Activated naive CD4-positive, alpha-beta T cell treated with anti-CD3 and anti-CD28 coated beads, Interleukin-2, amount 50 U/mL, for 72 hours (primary cell): ENCODE measurements at places on chromosomes 4 and X. TPM values are rescaled to one million over a fixed set of nuclear protein-coding genes. Genes with fewer than 3 reads are reported as not detected.

The TDO2 gene
- not detected for total RNA-seq

The DDX53 gene
- total RNA-seq = not detected

The MAEA gene
- total RNA-seq = 50.1 TPM

The AKAP4 gene
- total RNA-seq = not detected

The GPR173 gene
- 0.14 TPM for total RNA-seq

The NDNF gene
- total RNA-seq = 0.47 TPM

The PNMA6A gene
- total RNA-seq = 0.84 TPM

The KCNE5 gene
- 0.51 TPM for total RNA-seq

The SYP gene
- total RNA-seq = 69.3 TPM

The SLC4A4 gene
- 0.12 TPM for total RNA-seq

The SYNPO2 gene
- total RNA-seq = 0.27 TPM

The PLS3 gene
- total RNA-seq = 2.2 TPM

The TRPC3 gene
- 2.0 TPM for total RNA-seq

The GJB1 gene
- total RNA-seq = 0.16 TPM

The CFP gene
- 11.1 TPM for total RNA-seq

The MAGEC3 gene
- not detected for total RNA-seq

The BEX5 gene
- total RNA-seq = 4.3 TPM

The CT45A3 gene
- not detected for total RNA-seq

The HSFX2 gene
- not detected for total RNA-seq

The FATE1 gene
- total RNA-seq = not detected

The DMRTC1B gene
- total RNA-seq = not detected

The PNMA3 gene
- total RNA-seq = 3.3 TPM

The SEPSECS gene
- 10.9 TPM for total RNA-seq

The NPY2R gene
- total RNA-seq = not detected

The PHOX2B gene
- total RNA-seq = not detected

The PITX2 gene
- total RNA-seq = not detected

The MAGEE1 gene
- 4.6 TPM for total RNA-seq

The CFI gene
- not detected for total RNA-seq

The NSG1 gene
- 0.91 TPM for total RNA-seq

The CCKAR gene
- total RNA-seq = not detected

The CCDC110 gene
- total RNA-seq = 0.50 TPM

The PTPN13 gene
- total RNA-seq = 0.36 TPM

The CLDN22 gene
- not detected for total RNA-seq

The NPY5R gene
- total RNA-seq = not detected

The P2RY8 gene
- 18.9 TPM for total RNA-seq

The KIAA1210 gene
- not detected for total RNA-seq

The RPA4 gene
- total RNA-seq = 0.39 TPM

The RNF175 gene
- total RNA-seq = 1.1 TPM

The OPRPN gene
- total RNA-seq = not detected

The NAP1L2 gene
- total RNA-seq = 1.6 TPM

The LEF1 gene
- total RNA-seq = 291 TPM
